ENCODE measurements at places on chromosomes 5 and 9. TPM values are rescaled to one million over a fixed set of nuclear protein-coding genes. Genes with fewer than 3 reads are reported as not detected.

DNA sequence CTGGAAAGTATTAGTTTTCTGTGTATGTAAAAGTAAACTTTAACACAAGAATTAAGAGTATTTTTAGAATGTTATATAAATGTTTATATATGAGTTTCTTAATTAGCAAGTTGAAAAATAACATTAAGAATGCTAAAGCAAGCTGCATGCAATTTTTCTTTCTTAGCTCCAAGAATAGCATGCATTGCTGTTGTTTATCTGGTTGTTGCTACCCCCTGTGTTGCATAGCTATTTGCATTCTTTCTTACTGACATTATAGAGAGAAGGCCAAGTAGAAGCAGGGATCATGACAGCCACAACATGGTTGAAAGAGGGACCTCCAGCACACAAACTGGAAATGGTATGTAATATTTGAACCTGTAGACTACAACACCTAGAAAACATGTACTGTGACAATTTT lies 94.8 kb downstream of the ERCC6L2 start:
- no peak for DNase-seq

DNA sequence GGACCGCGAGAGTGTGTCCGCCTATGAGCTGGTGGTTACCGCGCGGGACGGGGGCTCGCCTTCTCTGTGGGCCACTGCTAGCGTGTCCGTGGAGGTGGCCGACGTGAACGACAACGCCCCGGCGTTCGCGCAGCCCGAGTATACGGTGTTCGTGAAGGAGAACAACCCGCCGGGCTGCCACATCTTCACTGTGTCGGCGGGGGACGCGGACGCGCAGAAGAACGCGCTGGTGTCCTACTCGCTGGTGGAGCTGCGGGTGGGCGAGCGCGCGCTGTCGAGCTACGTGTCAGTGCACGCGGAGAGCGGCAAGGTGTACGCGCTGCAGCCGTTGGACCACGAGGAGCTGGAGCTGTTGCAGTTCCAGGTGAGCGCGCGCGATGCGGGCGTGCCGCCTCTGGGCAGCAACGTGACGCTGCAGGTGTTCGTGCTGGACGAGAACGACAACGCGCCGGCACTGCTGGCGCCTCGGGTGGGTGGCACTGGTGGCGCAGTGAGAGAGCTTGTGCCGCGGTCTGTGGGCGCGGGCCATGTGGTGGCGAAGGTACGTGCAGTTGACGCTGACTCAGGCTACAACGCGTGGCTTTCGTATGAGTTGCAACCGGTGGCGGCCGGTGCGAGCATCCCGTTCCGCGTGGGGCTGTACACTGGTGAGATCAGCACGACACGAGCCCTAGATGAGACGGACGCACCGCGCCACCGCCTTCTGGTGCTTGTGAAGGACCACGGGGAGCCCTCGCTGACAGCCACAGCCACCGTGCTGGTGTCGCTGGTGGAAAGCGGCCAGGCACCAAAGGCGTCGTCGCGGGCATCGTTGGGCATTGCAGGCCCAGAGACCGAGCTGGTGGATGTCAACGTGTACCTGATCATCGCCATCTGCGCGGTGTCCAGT lies 1.8 kb downstream of the PCDHA7 start:
- no peak for DNase-seq

GRCh38 chr5:117177302-117177701 lies 602.7 kb upstream of the SEMA6A start:
- DNase-seq: no peak

DNA sequence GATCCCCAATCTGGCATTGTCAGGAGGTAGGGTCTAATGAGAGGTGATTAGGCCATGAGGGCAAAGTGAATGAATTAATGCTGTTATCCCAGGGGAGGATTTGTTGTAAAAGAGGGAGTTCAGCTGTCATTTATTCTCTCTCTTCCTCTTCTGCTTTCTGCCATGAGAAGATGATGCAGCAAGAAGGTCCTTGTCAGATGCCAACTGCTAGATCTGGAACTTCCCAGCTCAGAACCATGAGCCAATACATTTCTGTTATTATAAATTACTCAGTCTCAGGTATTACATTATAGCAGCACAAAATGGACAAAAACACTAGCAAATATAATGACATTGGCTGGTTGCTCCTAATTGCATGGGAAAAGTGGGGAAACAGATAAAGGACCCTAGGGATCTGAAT lies 15.6 kb upstream of the BICD2 start:
- no peak for DNase-seq

DNA sequence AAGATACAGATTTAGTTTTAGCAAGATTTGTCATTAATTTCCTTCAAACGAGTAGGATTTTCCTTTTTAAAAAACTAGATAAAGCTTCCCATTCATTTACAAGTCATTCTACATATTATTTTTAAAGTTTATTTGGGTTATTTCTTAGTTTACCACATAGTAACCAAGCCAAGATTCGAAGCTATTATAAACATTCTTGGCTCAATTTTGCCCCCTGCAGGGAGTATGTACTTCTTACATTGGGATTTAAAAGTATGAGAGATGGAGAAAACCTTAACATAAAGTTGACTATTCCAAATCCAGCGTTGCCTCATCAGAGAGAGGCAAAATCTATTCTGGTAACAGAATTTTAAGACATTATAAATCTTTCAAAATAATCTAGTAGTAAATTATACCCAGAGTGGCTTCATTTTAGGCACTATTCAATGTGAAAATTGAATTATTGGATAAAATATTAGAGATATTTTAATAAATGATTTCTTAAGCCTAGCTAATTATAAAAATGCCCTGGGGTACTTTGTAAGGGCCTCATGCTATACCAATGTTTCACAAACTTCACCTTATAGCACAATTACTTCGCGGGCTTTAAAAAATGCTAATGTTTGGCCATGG lies 39.1 kb downstream of the FBN2 start:
- peak; percentile 67 for DNase-seq

DNA sequence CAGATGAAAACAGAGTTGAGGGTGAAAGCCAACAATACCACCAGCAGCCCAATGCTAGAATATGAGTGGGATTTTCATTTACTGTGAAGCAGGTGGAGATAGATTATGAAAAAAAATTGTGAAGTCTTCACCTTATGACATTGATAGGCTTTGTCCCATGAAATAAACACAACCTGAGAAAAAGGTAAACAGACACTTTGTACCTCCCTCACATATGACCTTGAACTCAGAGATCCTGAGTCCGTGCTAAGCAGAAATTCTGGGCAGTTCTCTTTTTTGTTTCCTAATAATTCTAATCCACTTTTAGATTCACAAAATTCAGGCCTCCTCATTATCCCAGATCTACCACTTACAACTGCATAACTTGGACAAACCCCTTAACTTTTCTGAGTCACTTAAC lies 127.3 kb upstream of the RORB start:
- DNase-seq: no peak

DNA sequence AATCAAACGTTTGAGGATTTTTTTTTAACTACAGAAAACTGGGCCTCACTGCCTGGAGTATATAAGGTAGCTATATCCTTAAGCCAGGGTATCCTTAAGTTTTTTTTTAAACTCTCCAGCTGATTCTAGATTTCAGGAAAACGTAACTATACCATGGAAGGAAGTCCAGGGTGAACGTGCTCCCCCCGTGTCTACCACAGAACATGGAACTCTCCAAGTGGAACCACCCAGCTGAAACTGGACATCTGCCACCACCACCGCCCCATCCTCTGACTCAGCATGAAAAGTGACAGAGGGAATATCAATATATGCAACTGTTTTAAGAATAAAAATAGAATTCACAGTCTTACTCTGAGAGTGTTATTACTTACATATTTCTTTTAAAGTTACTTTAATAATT lies 61.3 kb downstream of the DROSHA start:
- peak; percentile 88 for DNase-seq

DNA sequence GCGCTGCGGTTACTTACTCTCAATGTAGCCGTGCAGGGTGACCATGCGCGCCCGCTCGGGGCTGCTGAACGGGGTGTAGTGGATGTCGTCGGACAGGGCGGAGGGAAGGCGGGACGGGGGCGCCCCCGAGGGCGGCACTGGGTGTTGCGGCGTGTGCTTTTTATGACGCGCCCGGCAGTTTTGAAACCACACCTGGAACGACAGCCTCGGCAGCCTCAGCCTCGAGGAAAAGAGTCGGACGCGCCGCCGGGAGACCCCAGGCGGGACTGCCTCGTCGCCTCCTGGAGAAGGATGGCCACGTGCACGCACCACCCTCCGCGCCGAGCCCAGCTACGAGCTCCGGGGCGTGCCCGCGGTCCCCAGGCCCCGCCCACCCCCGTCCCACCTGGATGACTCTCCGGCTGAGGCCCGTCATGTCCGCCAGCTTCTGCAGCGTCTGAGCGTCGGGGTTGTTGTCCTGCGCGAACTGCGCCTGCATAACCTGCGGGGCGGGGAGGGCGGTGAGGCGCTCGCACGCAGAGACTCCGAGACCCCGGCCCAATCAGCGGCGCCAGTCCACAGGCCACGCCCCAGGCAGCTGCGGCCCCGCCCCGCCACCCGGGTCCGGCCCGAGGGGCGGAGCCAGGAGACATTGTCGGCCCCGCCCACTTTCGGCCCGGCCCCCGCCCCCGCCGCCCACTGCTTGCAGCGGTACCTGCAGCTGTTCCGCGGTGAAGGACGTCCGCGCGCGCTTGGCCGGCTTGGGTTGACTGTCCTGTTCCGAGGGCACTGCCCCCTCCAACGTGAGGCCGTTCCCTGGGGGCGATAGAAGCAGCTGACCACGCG lies 15.0 kb downstream of the LHX6 start:
- peak; percentile 25 for DNase-seq

Gene CDO1
- total RNA-seq: 2.7 TPM

Gene IRX2
- total RNA-seq: 5.3 TPM

Gene NKD2
- total RNA-seq: not detected

Gene IL13
- total RNA-seq: not detected
